Uterus (tissue), 4 donors: ENCODE measurements at places on chromosomes 2 and 18. TPM values are rescaled to one million over a fixed set of nuclear protein-coding genes. Genes with fewer than 3 reads are reported as not detected.

The PRADC1 gene
- total RNA-seq, result 11.3 TPM

The DYTN gene
- total RNA-seq, result not detected

The SLC16A14 gene
- total RNA-seq, result 3.2 TPM

The RBM44 gene
- 3.6 TPM for total RNA-seq

The CASP8 gene
- total RNA-seq, result 27.4 TPM

DNA sequence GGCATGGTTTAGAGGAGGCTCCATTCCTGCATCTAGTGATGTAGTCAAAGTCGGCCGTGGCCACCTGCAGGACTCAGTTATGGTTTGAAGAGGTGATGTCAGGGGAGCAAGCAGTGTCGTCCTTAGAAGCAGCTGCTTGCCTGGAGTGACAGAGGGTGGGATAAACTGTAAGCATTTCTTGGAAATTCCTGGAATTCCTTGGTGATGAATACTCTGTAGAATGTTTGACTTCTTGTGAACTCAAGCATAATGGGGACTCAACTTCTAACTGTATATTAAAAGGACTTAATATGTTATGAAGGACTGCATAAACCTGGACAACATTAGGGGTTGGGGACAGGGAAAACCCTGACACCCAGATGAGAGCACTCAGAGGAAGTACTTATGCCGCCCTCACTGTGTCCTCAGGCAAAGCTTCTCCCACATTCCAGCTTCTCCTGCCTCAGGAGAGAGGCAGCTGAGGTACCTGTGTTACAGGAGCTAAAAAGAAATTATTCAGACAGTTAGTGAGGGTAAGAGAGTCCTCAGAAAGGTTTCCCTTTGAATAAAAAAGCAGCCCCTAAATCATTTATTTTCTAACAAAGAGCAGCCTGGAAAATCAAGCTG is 459.9 kb upstream of the CELF4 start:
- no peak for DNase-seq

DNA sequence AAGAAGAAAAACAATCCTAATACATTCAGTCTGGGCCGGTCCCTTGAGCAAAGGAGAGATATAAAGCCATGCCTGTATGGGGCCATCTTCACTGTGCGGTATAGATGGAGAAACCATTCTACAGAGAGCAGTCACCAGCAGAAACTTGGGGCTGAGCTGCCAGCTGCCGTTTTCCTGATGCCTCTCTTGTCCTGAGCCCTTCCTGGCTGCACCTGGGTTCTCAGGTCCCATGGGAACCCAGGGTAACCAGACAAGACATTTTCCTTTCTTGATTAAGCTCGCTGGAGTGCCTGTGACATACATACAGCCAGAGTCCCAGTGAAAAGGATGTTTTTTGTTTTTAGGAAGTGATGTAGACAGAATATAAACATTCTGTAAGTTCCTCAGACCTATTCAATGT is 5.3 kb upstream of the METTL21A start:
- no peak for DNase-seq

DNA sequence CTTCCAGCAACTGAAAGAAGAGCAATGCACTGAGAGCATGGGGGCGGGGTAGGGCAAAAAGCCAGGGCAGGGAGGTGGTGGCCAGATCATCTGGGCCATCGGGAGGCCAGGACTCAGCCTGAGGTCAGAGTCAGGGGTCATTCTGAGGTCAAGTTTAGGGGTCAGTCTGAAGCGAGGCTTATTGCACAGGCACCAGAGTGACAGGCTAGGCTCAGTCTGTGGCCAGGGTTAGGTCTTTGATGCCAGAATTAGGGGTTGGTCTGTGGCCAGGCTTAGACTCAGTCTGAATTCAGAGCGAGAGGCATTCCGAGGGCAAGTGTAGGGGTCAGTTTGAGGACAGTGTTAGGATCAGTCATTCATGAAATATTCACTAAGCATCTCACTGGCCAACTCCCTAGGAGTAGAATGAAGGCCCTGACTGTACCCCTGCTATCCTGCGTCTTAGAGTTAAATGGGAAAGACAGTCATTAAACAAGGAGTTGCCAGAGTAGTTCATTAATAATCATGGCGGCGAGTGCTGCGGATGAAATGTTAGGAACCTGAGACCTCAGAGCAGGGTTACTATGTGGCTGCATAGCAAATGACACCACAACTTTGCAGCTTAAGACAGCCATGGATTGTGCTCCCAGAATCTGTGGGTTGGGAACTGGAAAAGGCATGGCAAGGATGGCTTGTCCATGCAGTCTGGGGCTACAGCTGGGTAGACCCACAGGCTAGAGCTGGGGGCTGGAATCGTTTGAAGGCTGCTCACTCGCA is 198.7 kb downstream of the CYP26B1 start:
- DNase-seq, result no peak

DNA sequence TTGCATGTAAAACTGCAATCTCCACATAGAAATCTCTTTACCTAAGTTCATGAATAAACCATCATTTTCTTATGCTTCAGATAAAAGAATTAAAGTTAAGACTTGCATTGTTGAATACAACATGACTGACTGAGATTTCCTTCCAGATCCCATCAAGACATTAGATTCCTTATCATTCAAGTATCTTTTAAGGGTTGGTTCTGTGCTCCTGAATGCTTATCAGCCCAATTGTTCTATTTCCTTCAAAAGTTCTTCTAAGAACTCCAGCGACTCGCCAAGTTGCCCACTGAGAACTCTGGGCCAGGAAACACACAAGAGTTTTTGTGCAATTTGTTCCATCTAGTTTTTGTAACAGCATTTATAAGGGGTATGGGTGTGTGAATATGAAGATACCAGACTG is 120.3 kb downstream of the RBMS1 start:
- no peak for DNase-seq

DNA sequence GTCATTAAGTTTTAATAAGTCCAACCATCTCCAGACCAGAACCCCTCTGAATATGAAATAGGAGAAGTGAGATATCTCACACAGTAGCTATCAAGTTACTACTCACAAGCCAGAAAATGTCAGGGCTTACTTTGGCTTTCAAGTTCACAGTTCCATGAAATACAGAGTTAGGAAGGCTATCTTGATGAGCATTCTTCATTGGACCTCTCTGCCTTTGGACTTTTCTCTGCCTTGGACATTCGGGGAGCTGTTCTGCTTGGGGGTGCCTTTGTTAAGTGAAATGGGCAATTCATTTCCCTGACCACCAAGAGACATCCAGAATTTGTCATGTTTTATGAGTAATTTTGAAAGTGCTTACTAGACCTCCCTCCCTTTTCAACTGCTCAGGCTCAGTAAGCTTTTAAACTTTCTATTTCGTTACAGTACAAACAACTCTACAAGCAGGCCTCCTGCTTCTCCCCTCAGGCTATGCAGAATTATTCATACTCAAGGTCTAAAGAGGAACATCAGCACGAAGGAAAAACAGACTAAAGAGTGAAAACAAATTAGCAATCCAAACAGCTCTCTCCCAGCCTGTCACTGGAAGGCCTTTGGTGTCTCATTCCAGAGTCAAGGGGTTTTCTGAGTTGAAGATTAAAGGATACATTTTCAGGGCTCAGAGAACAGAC is 95.3 kb downstream of the MREG start:
- DNase-seq, result no peak

- DNase-seq, result no peak
Observed at GRCh38 chr2:217261452-217261851, 401.6 kb upstream of the TNP1 start.

DNA sequence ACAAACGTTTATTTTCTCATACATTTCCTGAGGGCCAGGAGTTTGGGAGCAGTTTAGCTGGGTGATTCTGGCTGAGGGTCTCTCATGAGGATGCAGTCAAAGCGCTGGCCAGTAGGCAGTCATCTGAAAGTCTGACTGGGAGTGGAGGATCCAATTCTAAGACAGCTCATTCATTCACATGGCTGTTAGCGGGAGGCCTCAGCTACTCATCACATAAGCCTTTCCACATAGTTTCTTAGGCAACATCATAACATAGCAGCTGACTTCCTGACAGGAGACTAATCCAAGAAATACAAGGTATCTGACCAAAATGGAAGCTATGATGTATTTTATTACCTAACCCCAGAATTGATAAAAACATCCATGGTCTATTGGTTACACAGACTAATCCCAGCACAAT is 2.9 kb upstream of the MRPL44 start:
- DNase-seq, result no peak

- no peak for DNase-seq
Observed at GRCh38 chr2:224405841-224406370, 4.0 kb upstream of the FAM124B start.

DNA sequence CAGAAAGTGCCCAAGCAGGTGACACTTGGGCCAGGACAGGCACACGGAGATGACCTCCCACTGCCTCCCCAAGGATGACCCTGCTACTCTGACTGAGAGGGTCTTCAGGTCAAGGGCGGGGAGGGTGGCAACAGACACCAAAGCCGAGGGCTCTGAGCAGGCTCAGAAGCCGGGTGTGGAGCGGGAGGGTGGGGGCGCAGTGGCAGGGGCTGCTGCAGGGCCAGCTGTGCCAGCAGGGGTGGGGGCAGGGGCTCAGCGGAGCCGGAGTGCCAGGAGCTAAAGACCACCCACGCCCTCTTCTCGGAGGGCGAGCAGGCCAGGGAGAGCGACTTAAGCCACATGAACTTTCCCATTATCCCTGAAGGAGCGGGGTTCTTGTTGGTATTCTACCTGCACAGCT is 93.3 kb upstream of the MBOAT2 start:
- no peak for DNase-seq

GRCh38 chr2:174632841-174633622 is 35.4 kb upstream of the WIPF1 start:
- DNase-seq, result no peak

GRCh38 chr18:10271481-10271880 is 183.0 kb upstream of the APCDD1 start:
- no peak for DNase-seq
